CMK (cell line): ENCODE measurements at places on chromosomes 4 and X.

GRCh38 chrX:17377795-17378194 is 2.8 kb downstream of the NHS start:
- no peak for DNase-seq

GRCh38 chrX:18931972-18932371 is 51.9 kb downstream of the PHKA2 start:
- no peak for DNase-seq

- no peak for DNase-seq
Observed at GRCh38 chr4:47690611-47691010, 147.3 kb downstream of the CORIN start.

DNA sequence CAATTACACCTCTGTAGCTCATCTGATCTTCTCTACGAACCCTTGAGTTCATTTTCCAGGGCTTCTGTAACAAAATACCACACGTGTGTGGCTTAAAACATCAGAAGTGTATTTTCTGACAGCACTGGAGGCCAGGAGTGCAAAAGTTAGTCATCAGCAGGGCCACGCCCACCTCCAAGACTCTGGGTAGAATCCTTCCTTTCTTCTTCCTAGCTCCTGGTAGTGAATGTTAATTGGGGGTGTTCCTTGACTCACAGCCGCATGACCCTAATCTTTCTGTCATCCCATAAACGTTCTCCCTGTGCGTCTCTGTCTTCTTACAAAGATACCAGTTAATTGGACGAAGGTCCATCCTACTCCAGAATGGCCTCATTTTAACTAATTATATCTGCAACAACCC is 115.0 kb downstream of the TRIML1 start:
- DNase-seq = no peak

GRCh38 chr4:157803845-157804521 is 368.8 kb downstream of the GASK1B start:
- no peak for DNase-seq

DNA sequence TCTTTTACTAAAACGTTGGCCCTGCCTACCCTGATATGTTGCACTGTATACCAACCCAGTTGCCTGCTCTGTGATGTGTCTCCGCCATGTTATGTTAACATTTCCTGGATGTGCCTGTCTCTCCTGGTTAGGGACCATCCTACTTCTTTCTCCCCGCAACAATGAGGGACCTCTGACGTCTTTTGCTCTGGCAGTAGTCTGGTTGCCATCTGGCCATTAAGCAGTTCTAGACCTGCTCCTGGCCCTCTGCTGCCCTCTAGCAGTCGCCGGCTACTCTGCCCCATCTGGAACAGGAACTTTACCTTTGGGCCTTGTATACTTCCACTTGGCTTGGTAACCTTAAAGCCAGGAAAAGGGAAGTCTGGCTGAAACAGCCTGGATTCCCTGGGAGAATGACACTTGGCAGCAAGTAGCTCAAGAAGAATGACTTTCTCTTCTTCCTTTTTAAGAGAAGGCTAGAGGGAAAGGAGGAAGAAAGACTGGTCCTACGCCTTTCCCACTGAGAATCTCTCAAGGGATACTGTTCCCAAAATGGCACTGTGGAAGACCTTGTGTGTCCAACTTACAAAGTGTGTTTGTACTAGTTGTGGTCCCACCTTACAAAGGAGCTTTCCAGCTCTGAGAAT is 63.5 kb downstream of the GPC3 start:
- DNase-seq = no peak

- no peak for DNase-seq
Observed at GRCh38 chr4:4254666-4255065, 6.6 kb upstream of the TMEM128 start.
